ENCODE measurements at places on chromosomes 16 and 17. TPM values are rescaled to one million over a fixed set of nuclear protein-coding genes. Genes with fewer than 3 reads are reported as not detected.

DNA sequence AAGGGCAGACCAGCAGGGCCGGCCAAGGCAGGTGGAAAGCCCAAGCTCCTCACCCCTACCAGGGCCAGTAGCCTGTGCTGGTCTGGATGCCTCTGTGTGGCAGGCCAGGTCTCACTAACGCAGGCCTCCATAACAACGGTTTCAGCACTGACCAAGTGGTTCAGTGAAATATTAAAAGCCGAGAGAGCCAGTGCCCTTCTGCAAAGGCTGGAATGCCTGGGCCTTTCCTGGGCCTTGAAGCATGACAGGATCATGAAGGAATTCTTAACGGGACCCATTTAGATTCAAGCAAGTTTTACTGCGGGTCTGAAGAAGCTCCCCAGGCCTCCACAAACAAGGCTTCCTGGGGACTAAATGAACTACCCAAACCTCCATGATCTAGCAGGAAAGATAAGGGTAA, 16.3 kb downstream of the ADAD2 start:
- no peak for DNase-seq
- H3K27ac ChIP-seq: no peak overlapping the region
- no peaks in the 10 kb centered on the region for H3K27me3 ChIP-seq
- H3K36me3 ChIP-seq: no peaks in the 10 kb centered on the region
- no peak overlapping the region for H3K4me3 ChIP-seq

GRCh38 chr16:25018972-25019617, 3.9 kb upstream of the ARHGAP17 start:
- no peaks in the 10 kb centered on the region for H3K27me3 ChIP-seq
- DNase-seq: no peak
- H3K4me1 ChIP-seq: no peaks in the 10 kb centered on the region
- no peak overlapping the region for H3K4me3 ChIP-seq

GRCh38 chr17:30091771-30092170, 24.8 kb upstream of the NSRP1 start:
- no peaks in the 10 kb centered on the region for H3K4me1 ChIP-seq
- DNase-seq: no peak
- no peak overlapping the region for H3K27ac ChIP-seq
- no peak overlapping the region for H3K4me3 ChIP-seq

DNA sequence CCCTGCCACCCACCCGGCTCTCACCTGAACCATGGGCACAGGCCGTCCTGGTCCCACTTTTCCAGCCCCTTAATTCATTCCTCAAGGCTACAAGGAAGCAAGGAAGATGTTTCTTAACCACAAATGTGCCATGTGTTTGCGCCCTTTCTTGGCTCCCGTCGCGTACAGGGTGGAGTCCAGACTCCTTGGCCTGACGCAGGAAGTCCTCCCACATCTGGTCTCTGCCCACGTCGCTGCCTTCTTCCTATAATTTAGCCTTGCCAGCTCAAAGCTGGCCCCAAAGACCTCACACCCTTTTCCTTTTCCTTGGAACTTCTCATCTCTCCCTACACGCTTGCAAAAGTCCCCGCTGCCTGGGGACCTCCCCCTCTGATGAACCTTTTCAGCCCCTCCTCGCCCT, 38.8 kb upstream of the BHLHA9 start:
- H3K4me3 ChIP-seq: no peak overlapping the region
- peak overlapping the region; percentile 44 for H3K27ac ChIP-seq
- no peaks in the 10 kb centered on the region for H3K36me3 ChIP-seq
- peak; percentile 78 for DNase-seq
- H3K27me3 ChIP-seq: peaks cover 58% of the 10 kb centered on the region
- peaks cover 26% of the 10 kb centered on the region for H3K4me1 ChIP-seq

GRCh38 chr16:87692176-87692575, 73.6 kb downstream of the KLHDC4 start:
- H3K4me3 ChIP-seq: no peak overlapping the region
- no peaks in the 10 kb centered on the region for H3K36me3 ChIP-seq
- H3K27ac ChIP-seq: no peak overlapping the region
- no peak for DNase-seq
- H3K4me1 ChIP-seq: peaks cover 6% of the 10 kb centered on the region

GRCh38 chr16:31480851-31481536, 1.9 kb upstream of the SLC5A2 start:
- no peak for DNase-seq
- peaks cover 32% of the 10 kb centered on the region for H3K36me3 ChIP-seq
- H3K27ac ChIP-seq: no peak overlapping the region
- H3K4me3 ChIP-seq: no peak overlapping the region
- H3K27me3 ChIP-seq: peaks cover 12% of the 10 kb centered on the region

The EDC4 gene
- 30.8 TPM for total RNA-seq

The DNASE1 gene
- total RNA-seq: 10.7 TPM
